ENCODE measurements at places on chromosomes 3 and 15.

- no peak for DNase-seq
Observed at GRCh38 chr3:71504250-71505036, 79.1 kb downstream of the FOXP1 start.

- no peak for DNase-seq
Observed at GRCh38 chr3:111785034-111785433, 74.0 kb upstream of the PHLDB2 start.

DNA sequence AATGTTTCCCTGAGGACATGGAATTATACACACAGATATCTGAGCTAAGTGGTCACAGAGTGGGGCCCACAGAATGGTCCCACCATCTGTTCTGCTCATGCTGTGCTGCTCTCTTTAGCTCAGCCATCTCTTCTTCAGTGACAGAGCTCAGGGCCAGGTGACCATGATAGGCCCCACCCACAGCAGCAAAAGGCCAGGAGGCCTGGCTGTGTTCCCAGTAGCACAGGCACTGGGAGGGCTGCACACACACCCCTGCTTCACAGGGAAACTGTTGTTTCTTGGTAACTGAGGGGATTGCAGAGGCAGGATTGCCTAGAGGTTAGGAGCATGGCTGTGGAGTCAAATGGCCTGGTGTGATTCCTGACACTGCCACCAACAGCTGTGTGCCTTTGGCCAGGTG, 4.8 kb upstream of the FBXW12 start:
- DNase-seq: no peak

DNA sequence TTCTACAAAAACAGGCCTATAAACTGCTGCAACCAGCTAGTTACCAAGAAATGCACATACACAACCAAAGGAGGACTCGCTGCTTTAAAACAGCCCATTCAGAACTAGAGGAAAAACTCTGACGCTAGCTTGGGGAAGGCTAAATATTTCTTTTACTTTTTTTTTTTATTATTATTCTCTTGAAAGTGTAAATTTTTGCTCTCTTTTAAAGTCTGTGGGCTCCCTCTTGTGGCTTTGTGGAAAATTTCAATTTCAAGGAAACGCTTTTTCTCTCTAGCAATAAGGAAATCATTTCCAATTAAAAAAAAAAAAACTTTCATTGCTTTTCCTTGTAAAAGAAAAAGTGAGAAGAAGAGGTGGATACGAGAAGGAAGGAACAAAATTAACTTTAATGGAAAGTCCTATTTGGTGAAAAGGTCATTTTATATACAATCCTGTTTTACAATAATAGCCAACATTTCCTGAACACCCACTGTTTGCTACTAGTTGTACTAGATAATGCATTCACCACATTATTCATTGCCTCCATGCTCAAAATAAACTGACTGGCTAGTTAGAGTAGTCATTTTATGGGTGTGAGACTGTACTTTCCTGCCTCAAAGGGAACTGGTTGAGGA, 51.2 kb upstream of the SAMMSON start:
- DNase-seq: no peak

- DNase-seq: no peak
Observed at GRCh38 chr3:104887069-104887468, 479.6 kb upstream of the ALCAM start.

- DNase-seq: no peak
Observed at GRCh38 chr3:120449251-120449650, 1.5 kb downstream of the FSTL1 start.

GRCh38 chr15:29773816-29774215, 48.5 kb downstream of the TJP1 start:
- DNase-seq: no peak

DNA sequence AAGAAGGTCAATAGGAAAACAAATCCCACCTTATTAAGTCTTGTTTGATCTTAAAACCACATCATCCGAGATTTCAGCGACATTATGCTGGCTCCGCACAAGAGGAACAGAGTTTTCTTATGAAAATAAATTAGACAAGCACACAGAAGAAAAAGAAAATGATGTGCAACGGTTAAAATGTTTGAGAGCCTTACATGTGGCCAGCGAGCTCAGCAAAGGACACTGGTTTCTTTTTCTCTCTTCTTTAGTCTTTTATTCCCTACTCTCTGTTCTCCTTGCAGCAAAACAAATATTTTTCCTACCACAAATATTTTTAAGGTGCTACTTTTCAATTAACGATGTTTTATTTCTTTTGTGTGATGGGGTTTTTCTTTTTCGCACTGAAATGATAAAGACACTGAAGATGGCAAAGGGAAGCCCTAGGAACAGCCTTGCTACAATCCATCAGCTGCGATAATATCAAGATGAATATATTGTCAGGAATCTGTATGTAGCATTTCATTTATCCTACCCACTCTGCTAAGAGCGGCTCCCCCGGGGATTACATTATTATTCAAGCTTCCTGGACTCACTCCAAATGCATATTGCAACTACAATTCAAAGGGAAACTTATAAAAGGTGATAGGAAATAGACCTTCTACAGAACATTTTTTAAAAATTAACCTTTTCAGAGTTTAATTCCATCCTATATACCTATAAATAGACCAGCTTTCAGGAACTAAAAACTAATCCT, 72.9 kb downstream of the ANXA2 start:
- no peak for DNase-seq

DNA sequence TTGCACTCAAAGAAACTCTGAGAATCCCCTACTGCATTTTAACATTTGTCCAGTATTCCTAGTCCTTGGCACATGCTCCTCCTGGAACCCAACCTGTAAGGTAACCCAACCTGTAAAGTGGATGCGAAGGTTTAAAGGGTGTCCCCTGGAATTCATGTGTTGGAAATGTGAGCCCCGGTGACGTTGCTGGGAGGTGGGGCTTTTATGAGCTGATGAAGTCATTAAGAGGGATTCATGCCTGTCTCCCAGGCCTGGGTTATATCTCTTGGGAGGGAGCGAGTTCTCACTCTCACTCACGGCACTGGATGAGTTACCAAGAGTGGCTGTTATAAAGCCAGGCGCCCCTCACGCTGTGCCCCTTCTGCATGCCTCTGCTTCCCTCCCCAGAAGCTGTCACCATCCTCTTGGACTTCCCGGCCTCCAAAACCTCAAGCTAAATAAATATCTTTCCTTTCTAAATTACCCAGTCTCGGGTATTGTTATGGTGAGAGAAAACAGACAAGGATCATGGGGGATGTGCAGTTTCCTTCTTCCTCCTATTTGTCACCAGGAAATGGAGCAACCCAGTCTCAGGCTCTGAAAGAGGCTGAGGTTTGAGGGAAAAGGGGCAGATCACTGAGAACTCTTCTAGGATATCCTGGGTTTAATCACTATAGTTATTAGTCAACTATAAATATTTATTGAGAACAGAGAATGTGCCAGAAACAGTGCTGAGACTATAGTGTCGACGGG, 7.6 kb downstream of the XXYLT1 start:
- DNase-seq: no peak

DNA sequence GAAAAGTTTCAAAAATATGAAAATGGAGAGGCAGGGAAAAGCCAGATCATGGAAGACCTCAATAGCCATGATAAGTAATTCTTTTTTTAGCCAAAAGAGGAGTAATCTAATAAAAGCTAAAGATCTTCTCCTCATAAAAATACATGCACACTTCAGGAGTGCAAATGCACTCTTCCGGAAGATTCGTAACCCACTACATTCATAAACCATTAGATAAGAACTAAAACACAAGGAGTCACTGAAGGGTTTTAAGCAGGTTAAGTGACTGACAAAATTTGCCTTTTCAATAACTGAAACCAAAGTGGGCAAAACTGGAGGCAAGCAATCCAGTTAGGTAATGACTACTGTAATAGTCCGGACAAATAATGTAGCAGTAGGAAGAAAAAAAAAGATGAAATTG, 46.0 kb downstream of the UBE3A start:
- DNase-seq: no peak

- DNase-seq: no peak
Observed at GRCh38 chr3:63998852-63999754, 24.2 kb downstream of the PSMD6 start.

GRCh38 chr3:103059432-103059831, 624.6 kb downstream of the ZPLD1 start:
- DNase-seq: no peak

DNA sequence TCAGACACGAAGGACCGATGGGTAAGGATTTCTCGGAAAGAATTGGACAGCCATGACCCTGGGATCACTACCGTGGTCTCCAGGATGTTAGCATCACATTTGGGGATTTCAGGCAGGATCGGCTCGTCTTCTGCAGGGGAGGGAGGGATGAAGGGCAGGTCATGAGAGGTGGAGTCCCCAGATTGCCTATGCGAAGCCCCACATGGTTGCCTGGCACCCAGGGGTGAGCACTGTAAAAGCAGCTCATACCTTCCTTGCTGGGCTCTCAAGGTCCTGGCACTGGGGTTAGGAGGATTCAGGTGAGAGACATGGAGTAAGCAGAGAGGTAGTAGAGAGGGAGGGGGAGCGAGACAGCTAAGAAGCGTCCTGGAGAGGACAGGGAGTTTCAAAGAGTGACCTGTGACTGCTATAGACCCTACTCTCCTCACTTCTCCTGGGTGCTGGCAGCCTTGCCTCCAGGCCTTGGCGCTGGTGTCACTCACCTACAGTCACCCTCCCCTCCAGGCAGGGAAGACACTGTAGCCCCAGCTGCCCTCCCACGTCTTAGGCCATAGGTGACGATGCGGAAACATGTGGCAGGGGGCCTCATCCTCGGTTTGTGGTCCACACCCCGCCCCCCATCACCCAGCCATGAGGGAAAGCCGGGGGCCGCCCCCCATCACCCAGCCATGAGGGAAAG, 15.0 kb upstream of the EHD4 start:
- DNase-seq: no peak

DNA sequence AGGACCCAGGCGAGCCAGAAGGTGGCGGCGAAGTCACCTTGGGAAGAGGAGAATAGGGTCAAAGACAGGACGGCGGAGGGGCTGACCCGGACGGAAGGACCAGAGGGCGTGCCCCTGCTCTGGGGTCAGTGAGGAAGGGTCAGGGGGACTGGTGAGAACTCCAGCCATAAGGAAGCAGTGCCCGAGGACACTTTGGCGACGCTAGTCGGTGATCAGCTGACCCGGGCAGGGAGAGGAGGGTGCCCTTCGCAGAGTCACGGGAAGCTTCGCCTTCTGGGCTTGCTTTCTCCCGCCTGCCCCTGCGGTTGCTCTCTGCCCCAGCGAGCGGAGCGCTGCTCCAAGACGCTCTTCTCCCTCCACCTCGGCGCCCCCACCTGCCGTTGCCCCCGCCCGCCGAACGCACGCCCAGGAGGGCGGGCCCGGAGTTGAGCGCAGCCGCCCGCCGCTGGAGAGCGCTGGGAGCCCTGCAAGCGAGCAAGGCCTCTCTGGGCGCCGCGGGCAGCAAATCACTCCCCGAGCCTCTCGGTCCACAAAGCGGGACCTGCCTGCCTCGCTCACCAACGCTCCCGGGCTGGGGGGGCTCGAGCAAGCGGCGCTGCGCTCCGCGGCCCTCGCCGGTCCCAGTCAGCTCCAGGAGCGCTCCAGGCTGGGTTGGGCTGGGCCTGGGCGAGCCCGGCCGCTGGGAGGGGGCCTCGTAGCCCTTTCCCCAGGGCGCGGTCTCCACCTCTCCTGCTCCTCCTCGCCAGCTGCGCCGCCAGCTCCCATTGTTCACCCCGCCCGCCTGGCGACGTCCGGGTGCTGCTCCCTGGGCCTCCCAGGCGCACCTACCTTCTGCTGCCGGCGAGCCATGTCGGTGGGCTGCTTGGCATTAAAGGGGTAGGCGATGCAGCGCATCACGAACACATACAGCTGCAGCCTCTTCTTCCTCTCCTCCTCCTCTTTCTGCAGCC, 1.2 kb downstream of the CADPS start:
- DNase-seq: no peak

DNA sequence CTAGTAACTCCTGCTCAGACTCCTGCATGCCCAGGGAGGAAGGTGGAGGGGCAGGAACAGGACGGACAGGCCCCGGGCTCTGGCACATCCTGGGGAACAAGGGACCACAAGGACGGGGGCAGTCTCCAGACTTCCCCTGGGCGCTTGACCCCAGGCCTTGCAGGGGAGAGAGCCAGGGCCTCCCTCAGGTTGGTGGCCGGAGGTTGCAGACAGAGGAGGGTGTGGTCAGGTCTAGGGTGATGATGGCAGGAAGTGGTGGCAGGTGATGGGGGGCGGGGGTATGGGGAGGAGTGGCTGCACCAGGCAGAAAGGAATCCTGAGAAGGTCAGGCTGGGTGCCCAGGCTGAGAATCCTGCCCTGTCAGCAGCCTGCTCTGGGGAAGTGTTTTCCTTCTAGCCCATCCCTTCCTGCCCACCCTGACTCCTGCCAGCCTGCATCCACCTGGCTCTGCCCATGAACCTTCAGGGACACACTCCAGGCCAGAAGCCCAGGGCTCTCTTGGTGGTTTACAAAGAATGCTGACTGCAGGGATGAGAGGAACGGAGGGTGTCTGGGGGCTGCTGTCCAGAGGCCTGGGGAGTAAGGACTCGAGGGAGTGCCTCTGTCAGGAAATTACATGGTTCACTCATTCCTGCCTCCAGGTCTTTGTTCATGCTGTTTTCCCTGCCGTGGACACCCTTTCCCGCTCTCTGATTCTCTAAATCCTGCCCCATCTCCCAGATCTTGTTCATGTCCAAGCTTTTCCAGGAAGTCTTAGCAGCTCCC, 15.8 kb downstream of the LOXL1 start:
- no peak for DNase-seq

DNA sequence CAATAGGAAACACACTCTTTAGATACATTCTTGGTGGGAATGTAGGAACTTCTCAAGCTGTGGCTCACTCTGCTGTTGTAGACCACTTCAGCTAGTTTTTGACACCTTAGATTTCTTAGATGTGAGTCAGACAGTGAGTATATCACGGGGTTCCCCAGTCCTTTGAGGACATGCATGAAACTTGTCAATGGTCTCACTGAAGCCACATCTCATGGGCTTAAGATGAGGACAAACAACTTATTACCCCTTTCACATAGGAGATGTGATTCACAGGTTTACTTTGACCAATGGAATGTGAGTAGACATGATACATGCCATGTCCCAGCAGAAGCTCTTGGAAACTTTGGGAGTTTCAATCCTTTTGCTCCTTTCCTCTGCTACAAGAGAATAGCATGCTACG, 325.5 kb downstream of the CHST2 start:
- DNase-seq: no peak

DNA sequence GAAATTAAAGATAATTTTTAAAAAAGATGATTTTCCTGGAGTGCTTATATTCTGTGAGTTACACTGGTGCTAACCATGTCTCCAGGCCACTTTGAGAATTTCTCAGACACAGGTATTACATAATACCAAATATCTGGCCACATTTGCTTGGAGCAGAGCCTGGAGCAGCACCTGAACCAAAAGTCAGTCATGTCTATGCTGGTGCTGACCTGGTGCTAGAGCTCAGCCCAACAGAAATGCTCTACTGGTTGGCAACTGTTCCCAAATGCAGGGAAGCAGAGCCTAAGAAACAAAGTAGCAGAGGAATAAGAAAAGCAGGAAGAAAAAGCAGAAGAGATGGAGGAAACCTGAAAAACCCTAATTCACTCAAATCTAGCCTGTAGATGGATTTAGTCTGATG, 135.7 kb upstream of the SLC7A14 start:
- DNase-seq: no peak

DNA sequence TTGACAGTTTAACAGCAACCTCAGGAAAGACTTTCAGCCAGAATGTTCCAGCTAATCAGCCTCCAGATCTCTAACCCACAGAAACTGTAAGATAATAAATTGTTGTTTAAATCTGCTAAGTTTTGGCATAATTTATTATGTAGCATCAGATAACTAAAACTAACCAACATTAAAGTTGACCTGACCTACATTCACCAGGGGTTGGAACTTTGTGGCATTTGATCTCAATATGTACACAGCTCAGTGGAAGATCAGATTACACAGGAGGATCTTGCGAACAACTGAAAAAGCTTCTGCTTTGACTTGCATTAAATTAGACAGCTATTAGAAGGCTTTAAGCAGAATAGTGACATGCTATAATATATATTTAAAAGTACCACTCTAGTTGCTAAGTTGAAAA, 91.4 kb upstream of the POU1F1 start:
- no peak for DNase-seq
